ENCODE measurements at places on chromosomes 6 and 20. TPM values are rescaled to one million over a fixed set of nuclear protein-coding genes. Genes with fewer than 3 reads are reported as not detected.

Gene CDH26
- polyA plus RNA-seq = 0.99 TPM

Gene SLC4A11
- 9.6 TPM for polyA plus RNA-seq

Gene BPIFA1
- polyA plus RNA-seq = not detected

Gene PPP1R16B
- not detected for polyA plus RNA-seq

Gene EYS
- polyA plus RNA-seq = 0.03 TPM

Gene DCBLD1
- polyA plus RNA-seq = 10.1 TPM

Gene KIAA0408
- not detected for polyA plus RNA-seq

Gene WFDC12
- 0.35 TPM for polyA plus RNA-seq

Gene CD93
- not detected for polyA plus RNA-seq

Gene PRL
- not detected for polyA plus RNA-seq

Gene TUBB2A
- polyA plus RNA-seq = 41.1 TPM

Gene EIF6
- 487 TPM for polyA plus RNA-seq

Gene TMC2
- not detected for polyA plus RNA-seq

Gene RAET1E
- polyA plus RNA-seq = 1.1 TPM

Gene TNFAIP3
- polyA plus RNA-seq = 24.8 TPM

Gene C20orf141
- polyA plus RNA-seq = not detected

Gene C20orf202
- polyA plus RNA-seq = not detected

Gene MCCD1
- not detected for polyA plus RNA-seq

Gene KCNK15
- not detected for polyA plus RNA-seq

Gene RSPO4
- polyA plus RNA-seq = 0.07 TPM

Gene HSPA1L
- 0.30 TPM for polyA plus RNA-seq

Gene PHACTR3
- 28.1 TPM for polyA plus RNA-seq

Gene SLC17A3
- not detected for polyA plus RNA-seq

Gene DNMT3B
- 1.1 TPM for polyA plus RNA-seq

All from foreskin keratinocyte (primary cell).